ENCODE measurements at places on chromosomes 5 and 9.

- DNase-seq = no peak
Measured at GRCh38 chr9:92257327-92257726, 36.2 kb downstream of the IARS1 start.

DNA sequence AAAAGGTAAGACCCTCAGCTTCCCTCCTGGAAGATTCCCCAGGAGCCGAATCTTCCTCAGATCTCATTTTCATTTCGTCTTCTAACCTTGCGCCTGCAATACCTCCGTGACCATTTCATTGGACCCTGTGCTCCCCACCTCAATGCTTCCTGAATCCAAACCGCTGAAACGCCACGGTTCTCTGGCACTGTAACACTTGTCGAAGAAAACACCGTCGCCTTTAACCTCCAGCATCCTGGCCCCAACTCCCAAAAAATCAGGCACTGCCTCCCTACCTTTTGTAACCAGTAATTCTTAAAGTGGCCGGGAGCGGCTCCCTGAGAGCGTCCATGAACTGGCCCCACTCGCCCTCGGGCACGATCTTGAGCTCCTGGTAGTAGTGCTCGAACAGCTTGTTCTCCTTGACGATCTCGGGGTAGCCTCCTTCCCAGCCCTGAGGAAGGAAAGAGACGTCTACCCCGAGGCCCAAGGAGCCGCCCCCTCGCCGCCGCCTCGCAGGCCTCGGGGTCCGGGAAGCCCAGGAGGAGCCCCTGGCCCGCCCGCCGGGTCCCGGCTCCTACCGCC lies 438 bp downstream of the NSUN2 start:
- no peak for DNase-seq

DNA sequence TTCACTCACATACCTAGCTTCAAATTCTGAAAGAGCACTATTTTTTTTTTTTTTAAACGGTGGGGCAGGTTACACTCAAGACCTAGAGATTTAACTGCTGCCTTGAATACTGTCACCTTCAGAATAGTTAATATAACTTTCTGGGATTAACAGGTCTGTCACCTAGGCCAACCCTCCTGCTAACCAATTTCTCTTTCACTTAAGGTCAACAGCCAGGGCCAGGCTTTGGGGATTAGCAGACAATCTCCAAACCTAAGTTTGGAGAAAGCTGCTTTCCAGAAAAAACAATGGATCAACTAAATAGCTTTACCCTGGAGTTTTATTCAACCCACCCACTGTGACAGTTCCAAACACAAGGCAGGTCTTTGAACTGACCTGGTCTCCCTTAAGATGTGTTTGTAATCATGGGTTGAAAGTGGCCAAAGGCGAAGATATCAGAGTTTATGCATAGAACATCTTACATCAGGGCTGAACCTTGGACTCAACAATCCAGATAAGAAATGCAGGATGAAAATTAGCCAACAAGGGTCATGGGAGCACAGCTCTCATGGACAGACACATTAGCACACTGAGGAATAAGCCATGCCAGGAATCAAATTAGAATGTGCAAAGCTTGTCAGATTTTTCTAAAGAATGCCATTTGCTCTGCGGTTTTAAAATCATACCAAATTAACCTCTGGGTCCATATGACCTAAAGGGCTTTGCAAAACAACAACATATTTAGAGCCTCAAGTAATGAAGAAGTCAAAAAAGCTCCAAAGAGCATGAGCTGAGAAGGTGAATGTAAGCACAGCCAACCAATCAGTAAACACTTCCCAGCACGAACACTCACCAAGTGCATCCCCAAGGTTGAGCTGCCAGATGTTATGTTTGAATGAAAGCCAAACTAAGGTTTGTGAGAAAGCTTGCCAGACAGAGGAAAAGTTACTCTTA lies 538.5 kb upstream of the DMAC1 start:
- peak; percentile 27 for DNase-seq

DNA sequence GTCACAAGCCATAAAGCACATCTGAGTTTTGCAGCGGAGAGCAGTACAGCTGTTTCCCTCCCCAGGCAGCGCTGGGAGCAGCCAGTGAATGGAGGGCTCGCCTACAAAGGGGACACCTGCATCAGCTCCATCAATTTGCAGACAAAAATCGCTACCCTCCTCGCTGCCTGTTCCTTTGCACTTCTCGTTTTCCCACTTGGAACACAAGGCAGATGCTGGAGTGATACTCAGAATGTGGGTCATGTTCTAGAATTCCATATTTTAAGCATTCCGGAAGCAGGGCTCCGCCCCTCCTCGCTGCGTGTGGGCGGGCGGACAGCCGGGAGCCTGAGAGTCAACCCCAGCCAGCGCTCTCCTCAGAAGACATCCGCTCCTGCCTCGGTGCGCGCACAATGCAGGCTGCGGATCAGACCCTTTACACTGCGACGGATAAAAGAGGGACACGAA lies 92.1 kb downstream of the LMNB1 start:
- no peak for DNase-seq

GRCh38 chr9:129776566-129776937 lies 23.7 kb upstream of the PTGES start:
- no peak for DNase-seq

- DNase-seq = no peak
Measured at GRCh38 chr5:53924392-53924791, 364.0 kb downstream of the NDUFS4 start.

DNA sequence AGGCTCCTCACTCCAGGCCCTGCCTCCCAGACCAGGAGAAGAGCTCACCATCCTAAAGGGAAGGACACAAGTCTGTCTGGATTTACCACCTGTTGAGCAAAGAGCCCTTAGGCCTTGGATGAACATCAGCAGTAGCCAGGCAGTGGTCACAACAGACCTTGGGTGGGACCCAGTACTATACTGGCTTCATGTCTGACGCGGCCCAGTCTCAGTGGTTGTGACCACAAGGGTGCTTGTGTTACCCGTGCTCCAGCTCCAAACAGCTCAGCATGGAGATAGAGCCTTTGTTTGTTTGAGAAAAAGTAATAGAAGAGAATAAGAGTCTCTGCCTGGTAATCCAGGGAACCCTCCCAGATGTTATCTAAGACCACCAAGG lies 617.4 kb downstream of the BRINP1 start:
- no peak for DNase-seq

DNA sequence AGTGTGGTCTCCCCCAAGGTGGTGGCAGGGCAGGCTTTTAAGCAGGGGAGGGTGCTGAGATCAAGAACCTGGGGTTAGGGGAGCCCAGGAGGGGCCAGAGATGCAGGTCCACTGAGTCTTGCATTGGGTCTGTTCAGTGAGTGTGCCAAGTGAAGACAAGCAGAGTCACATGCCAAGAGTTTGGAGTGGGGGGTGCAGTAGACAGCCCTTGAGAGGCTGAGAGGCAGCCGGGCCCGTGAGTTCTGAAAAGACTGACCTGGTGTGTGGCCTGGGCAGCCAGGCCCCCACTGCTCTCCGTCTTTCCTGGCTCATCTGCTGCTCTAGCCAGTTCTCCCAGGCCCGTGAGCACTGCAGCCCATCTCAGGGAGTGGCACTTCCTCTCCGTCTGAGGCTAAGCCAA lies 120.0 kb downstream of the DAB2IP start:
- no peak for DNase-seq

GRCh38 chr5:152188251-152188650 lies 216.8 kb downstream of the NMUR2 start:
- DNase-seq = no peak

DNA sequence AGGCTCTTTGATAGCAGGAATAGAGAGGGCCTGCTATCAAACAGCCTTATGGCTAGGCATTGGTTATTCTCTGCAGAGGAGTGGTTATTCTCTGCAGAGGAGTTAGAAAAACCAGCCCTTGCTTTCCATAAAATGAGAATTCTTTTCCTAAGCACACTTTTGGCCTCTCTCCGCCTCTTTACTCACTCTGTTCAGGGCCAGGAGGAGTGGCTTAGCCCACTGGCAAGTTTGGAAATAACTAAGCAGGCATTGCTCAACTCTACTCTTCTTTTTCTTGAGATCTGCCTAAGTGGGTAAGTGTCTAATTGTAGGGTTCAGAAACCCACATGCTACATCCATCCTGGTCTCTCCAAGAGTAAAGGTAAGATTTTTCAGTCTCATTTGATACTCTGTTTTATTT lies 341.7 kb downstream of the KIAA0825 start:
- no peak for DNase-seq

DNA sequence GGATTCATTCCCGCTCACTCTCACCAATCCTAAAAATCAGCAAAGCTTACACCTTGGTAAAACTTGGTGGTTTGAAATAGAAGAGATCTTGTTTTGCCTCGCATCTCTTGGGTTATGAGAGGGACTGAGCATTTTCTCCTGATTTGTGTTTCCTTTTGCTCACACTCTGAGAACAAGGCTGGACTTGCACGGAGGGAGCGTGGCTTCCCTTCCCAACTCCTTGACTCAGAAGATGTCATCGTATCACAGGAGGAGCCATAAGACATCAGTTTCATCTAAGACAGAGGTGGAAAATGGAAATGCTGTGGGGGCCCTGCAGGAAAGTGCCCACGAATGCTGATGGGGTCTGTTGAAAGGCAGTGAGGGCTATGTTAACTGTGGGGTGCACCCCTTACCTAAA lies 37.4 kb downstream of the CTSL start:
- no peak for DNase-seq

DNA sequence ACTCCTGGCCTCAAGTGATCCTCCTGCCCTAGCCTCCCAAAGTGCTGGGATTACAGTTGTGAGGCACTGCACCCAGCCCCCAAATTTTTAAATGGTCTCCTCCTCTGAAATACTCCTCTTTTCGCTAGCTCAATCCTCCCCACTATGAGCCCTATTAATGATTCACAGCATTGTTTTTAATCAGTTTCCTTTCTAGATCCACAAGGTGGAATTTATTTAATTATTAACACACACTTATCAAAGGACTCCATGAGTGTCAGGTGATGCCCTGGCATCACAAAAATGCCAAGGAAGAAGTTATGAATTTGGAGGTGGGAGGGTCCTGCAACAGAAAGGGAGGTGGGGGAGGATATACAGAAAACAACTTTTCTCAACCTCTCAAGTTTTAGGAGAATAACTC lies 806.5 kb downstream of the PRELID2 start:
- no peak for DNase-seq

- no peak for DNase-seq
Measured at GRCh38 chr9:38622288-38622674, 1.9 kb upstream of the ANKRD18A start.

DNA sequence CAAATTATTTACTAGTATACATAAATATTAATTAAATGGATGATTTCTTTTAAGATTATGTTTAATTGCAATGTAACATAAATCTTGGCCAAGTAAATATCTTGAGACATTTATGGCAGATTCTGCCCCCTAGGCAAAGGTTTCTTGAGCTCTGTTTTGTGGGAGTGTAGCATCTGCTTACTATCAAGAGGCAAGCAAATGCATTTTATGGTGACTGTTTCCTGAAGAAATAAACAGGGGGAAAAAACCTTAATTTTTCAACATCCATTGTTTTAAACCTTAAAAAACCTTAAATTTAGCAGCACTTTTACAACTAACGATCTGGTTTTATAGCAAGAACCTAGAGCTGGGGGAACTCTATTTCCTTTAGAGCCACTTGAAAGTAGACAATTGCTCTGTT lies 25.7 kb upstream of the FREM1 start:
- no peak for DNase-seq

GRCh38 chr5:33501899-33502298 lies 61.1 kb downstream of the TARS1 start:
- no peak for DNase-seq

DNA sequence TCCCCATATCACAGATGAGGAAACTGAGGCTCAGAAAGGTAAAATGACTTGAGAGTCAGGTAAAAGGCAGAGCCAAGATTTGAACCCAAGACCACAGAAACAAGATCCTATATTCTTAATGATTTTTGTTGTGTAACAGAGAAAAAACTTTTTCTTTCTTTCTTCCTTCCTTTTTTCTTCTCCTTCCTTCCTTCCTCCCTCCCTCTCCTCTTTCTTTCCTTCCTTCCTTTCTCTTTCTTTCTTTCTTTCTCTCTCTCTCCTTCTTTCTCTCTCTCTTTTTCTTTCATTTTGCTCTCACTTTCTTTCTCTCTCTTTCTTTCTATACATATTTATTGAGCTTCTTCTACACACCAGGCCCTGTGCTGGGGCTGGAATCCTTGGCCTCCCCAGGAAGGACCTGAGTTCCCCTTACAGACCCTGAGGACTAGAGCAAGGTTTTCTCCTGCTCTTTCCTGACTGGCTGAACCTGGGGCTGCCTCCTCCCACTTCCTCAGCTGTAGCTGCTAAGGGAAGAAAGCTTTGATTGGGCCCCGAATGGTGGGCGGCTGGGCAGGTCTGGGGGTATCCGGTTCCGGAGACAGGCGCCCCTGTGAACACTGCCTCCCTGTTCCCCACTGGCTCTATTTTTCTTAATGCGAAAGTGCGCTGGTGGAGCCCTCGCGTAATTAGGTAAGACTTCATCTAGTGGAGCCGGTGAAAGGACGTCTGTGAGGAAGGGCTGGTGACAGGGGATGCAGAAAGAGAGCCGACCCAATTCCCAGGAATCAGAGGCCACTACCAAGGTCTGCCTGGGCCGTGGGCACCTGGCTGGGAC lies 27.4 kb upstream of the KIF12 start:
- DNase-seq = no peak

DNA sequence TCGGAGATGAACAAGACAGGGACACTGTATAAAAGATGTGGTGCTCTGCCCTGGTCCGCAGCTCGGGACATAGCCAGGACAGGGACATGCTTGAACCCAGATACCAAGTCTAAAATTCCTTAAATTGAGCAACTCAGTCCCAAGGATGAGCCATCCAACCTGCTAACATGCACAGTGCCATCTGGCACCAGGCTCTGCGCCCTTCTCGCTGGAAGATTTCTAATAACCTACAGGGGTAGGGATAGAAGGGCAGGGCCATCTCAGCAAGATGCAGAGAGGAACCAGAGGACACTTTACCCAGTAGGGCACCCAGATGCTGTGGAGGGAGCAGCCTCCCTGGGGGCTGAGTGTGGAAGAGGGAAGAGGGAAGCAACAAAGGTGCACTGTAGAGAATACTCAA lies 60.1 kb downstream of the SEMA4D start:
- no peak for DNase-seq

DNA sequence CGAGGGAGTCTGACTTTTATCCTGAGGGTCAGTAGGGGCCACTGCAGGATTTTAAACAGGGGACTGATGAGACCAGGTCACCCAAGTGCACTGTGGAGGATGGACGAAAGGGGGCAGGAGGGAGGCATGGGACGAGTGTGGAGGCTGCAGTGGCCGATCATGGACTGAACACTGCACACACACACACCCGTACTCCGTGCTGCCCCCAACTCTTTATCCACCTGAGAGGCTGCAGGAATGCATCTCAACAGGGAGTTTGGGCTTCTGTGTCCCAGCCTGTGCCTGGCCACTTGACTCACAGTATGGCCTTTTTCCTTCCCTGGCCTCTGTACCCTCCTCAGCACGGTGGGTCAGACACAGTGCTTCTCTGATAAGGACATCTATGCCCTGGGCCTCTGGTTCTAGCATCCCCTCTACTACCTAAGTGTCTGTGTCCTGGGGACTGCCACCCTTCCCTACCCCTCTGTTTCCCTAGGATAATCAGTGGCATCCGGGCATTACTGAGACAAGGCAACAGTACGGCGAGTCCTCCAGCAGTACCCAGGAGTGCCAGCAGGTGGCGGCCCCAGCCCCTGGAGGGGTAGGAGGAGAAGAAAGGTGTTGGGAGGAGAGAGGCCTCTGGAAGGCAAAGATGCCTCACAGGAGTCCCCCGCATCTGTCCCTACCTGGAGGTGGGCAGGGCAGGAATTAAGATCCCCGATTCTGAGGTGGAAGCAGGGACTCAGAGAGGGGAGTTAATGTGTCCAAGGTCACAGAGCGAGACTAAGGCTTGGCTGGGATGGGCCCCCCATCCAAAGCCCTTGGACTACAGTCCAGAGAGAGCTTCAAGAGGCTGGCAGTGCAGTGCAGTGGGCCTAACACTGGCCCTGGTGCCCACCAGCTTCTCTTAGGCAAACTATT lies 5.1 kb upstream of the CDX1 start:
- DNase-seq = no peak

- no peak for DNase-seq
Measured at GRCh38 chr5:153783362-153783658, 255.4 kb downstream of the FAM114A2 start.
